ENCODE measurements at places on chromosomes 4 and X.
A peak's percentile ranks its signal among the peaks of the same experiment; 100 is the strongest.

- no peak for DNase-seq
Observed at GRCh38 chr4:148173397-148174017, 268.7 kb downstream of the NR3C2 start.

DNA sequence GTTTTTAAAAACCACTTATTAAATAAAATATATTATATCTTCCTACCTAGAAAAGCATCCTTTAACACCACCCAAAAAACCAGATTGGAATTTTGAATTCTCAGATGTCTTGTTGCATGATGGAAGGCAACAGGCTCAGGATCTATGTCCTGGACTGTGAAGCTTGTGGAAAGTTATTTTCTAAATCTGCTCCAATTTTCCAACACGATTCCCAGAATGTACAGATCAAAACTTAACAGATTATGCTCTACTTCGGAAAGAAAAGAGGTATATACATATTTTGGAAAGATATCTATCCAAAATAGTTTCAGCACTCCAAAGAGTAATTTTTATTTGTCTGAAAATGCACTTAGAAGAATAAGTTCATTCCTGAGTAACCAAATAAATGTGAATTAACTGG lies 291.7 kb upstream of the EMCN start:
- no peak for DNase-seq

DNA sequence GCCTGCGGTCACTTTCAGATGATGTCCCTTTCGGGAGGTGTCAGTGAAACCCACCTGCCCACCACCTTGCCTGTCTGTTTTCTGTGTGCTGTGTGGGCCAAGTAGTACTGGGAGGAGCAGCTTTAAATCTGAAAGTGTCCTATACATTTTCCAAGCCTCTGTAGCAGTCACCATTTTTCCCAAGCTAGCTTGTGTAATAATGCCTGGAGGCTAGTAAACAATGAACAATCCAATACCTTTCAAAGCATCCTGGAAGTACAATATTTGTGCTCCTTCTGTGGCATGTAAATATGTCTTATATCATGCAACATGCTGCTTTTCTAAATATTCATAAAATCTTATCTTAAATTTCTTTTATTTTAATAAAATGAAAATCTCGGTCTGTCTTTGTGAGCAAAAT lies 111.6 kb upstream of the C1GALT1C1 start:
- no peak for DNase-seq

GRCh38 chr4:6470502-6471306 lies 1.7 kb downstream of the PPP2R2C start:
- DNase-seq = peak; percentile 33

- DNase-seq = no peak
Observed at GRCh38 chr4:172785613-172786012, 383.0 kb upstream of the GALNT7 start.

DNA sequence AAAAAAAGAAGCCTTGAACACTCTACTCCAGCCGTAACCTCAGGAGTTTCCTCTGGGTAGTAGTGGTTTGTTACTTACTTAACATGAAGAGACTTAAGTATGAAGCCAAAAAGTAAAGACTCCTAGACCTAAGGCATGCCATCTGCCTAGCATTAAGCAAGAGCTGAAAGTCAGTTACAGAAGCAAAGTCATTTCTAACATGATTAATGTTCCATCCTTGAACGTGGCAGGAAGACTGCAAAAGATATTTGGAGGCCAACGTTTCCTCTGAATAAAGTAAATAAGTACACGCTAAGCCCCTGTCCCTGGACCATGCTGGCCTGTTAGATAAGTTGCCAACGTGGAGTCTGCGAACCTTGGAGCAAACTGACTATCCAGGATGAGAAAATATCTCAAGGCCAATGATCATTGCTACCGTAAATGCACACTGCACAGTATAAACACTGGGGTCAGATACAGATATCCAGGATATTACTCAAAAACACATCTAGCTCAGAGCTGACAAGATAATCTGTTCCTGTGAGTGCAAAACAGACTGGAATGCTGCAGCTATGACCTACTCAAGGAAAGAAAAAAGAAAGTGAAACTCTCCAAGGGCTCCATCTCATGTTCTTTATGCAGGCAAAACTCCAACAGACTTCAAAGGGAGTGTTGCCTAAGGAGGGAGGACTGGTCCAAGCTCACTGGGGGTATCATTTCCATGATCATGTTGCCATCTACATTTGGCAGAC lies 255.8 kb downstream of the COL25A1 start:
- peak; percentile 39 for DNase-seq

DNA sequence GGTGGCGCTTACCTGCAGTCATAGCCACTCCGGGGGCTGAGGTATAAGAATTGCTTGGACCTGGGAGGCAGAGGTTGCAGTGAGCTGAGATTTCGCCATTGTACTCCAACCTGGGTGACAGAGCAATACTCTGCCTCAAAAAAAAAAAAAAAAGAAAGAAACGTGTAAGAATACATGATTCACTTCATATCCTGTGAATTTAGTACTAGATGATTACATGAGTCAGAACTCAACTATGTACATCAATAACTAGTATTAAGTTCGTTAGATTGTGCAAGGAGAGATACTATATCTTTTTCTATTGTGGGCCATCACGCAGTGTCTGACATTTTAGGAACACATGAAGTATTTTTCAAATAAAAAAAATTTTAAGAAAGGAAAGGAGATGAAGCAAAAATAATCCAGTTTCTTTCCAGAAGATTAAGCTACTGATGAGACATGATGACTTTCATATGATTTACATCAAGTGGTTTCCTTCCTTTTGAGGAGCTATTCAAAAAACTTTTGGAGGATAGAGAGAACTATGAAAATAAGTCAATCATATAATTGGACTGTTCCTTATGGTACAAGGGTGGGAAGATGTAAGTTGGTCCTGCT lies 64.7 kb upstream of the EXOC1L start:
- DNase-seq = no peak

GRCh38 chrX:119089619-119090018 lies 16.8 kb downstream of the CT47C1 start:
- DNase-seq = no peak

- no peak for DNase-seq
Observed at GRCh38 chr4:8548731-8549351, 31.4 kb upstream of the GPR78 start.

- DNase-seq = no peak
Observed at GRCh38 chr4:152106781-152107321, 346.0 kb upstream of the GATB start.

GRCh38 chr4:7313347-7313811 lies 121.0 kb downstream of the SORCS2 start:
- DNase-seq = no peak

GRCh38 chr4:73068491-73069337 lies 802 bp downstream of the COX18 start:
- peak; percentile 38 for DNase-seq

DNA sequence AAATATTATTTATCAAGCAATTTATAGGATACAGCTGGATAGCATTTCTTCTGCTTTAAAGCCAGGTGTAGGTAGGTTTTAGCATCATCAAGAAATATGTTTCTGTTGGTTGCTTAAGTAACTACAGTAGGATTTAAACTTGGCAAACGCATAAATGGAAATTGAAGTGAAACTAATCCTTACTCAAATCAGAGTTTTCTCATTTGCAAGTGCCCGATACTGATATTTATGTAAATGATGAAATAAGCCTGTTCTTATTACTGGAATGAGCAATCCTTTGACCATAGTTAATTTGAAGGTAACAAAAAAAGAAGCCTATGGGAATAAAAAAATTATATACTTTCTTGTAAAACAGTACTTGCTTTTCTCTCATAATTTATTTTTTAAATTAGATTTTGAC lies 23.2 kb upstream of the PIGA start:
- no peak for DNase-seq

DNA sequence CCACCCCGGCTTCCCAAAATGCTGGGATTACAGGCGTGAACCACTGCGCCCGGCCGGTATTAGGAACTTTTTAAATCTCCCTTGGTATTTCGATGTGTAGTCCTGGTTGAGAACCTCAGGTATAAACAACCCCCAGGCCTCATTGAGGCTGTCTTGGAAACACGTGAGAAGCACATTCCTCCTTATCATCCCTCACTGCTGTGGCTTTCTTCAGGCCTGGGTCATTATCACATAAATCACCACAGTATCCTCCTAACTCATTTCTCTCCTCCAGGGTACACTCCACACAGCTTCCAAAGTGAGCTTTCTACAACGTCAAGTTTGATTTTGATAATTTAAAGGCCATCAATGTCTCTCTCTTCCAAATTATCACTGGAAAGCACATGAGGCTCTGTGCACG lies 198.2 kb downstream of the DCHS2 start:
- no peak for DNase-seq

DNA sequence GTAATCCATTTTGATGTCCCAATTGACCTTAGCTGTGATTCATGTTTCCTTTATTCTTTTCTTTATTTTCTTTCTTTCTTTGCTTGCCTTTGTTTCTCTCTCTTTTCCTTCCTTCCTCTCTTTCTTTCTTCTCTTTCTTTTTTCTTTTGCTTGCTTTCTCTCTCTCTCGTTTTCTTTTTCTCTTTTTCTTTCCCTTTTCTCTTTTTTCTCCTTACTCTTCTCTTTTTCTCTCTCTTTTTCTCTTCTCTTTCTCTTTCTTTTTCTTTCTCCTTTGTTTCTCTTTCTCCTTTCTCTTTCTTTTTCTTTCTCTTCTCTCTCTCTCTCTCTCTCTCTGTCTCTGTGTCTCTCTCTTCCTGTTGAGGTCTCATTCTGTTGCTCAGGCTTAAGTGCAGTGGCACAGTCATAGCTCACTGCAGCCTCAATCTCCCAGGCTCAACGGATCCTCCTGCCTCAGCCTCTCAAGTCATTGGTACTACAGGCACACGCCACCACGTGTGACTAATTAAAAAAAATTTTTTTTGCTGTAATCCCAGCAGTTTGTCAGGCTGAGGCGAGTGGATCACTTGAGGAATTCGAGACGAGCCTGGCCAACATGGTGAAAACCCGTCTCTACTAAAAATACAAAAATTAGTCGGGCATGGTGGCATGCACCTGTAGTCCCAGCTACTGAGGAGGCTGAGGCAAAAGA lies 8.0 kb upstream of the DHRSX start:
- no peak for DNase-seq

- peak; percentile 58 for DNase-seq
Observed at GRCh38 chrX:135295238-135295943, 13.9 kb upstream of the ETDC start.

DNA sequence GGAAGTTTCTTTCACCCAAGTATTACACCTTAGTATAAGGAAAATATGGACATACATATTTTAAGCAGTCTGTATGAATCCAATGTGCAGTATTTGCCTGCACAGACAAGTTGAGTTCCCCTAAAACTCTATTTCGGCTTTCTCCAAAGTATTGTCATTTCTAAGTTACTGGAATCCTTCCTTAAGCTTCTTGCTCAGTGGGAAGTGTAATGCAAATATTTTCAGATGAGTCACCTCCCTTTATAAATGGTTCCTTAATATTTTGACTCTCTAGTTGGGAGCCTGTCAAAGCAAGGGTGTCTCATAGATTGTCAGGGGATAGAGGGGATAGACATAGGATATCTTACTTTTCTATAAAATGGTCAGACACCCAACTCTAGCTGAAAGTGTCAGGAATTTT lies 178.6 kb downstream of the NAA11 start:
- no peak for DNase-seq

GRCh38 chr4:74682567-74683359 lies 111.6 kb downstream of the BTC start:
- DNase-seq = no peak

DNA sequence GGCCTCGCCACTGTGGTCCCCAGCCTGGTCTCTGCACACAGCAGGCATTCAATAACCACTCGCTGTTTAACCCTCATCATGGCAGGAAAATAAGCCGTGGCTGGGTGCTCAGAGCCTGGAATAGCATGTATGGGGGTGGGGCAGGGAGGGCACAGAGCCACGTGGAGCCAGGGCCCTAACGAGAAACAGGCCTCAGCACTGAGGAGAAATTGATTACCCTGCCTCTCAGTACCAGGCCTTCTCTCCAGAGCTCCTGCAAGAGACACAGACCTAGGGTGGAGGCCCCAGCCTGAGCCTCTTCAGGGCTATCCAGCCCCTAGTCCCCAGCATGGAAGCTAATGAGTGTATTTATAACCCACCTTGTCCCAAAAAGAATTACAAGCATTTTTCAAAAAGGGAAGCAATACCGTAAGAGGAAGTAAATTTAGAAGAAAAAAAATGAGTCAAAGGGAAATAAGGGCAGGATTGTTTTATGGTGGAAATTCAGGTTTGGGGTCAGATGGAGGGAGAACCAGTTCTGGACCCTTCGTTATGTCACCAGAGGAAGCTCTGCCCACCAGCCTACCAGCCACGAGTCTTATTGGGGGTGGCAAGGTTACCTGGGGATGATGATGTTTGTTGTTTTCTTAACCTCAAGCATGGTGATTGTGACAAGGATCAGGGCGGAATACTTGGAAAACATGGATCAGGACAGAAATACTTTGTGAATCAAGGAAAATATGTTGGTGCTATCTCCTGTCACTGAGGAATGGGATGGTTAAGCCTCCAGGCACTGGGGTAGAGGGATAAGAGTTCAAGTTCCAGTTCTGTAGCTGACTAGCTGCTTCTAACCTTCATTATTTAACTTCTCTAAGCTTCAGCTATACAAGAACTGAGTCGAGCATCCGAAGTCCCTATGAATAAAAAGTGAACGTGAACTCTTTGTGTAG lies 101.9 kb upstream of the RBPJ start:
- no peak for DNase-seq

- no peak for DNase-seq
Observed at GRCh38 chr4:181508601-181509000, 734.6 kb upstream of the TENM3 start.

- DNase-seq = no peak
Observed at GRCh38 chr4:66842026-66842723, 703.1 kb downstream of the CENPC start.

GRCh38 chr4:103934178-103934789 lies 214.5 kb upstream of the TACR3 start:
- DNase-seq = no peak

DNA sequence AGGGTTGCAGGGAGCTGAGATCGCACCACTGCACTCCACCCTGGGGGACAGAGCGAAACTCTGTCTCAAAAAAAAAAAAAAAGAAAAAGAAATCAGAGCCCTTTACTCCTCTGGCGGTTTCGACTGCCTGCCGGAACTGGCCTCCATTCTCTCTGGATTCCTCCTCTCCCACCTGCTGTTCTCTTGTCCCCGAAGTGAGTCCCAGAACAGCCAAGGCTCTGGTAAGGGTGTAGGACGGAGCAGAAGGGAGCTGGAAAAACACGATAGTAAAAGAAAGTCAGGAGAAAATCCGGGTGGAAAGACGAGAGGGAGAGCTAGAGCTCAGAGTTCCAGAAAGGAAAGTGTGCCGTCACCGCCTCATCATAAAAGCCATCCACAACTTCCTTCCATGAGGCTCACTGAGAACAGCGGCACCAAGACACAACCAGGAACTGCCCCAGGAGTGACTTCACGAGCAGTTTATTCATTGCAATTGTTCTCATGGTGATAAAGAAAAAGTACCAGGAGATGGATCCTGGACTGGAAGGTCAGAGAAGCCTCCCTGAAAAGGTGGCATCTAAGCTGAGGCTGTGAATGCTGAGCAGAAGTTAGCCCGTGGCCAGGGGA lies 12.3 kb downstream of the TLR3 start:
- no peak for DNase-seq

- DNase-seq = no peak
Observed at GRCh38 chr4:28451346-28451745, 1590.7 kb downstream of the STIM2 start.

- DNase-seq = no peak
Observed at GRCh38 chr4:117478702-117479101, 393.3 kb upstream of the TRAM1L1 start.
